AG20443 (cell line): ENCODE measurements at places on chromosomes 3 and 15.

- DNase-seq, result no peak
Observed at GRCh38 chr15:69921626-69922619, 175.8 kb downstream of the TLE3 start.

GRCh38 chr15:86935841-86936240 is 856.2 kb downstream of the AGBL1 start:
- DNase-seq, result no peak

DNA sequence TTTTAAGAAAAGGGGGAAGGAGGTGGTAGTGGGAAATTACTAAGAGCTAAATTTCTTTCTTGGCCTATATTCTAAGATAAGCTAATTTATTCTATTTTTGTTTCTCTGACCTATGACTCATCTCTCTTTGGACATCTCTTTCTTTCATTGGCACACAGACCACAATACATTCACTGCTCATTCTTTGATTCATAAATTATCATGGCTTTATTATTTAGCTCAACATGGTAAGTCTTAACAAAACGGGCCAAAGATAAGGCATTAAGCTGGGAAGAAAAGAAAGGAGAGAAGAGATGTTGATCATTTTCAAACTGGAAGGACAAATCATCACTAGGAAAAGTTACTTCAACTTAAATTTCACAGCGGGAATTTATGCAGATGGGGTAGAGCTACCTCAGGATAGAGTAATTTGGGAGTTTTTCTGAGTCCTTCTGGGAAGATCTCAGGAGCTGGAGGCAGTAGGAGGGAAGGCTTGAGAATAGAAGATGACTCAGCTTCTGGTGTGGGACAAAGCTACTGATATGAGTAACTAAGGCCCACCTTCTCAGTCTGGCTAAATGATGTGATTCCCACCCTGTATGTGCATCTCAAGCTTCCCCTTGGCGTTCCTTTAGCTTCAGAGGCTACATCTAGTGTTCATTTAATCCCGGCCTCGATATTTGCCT is 7.5 kb upstream of the ALCAM start:
- DNase-seq, result peak; percentile 24

- no peak for DNase-seq
Observed at GRCh38 chr3:141795276-141795675, 32.1 kb downstream of the GRK7 start.

DNA sequence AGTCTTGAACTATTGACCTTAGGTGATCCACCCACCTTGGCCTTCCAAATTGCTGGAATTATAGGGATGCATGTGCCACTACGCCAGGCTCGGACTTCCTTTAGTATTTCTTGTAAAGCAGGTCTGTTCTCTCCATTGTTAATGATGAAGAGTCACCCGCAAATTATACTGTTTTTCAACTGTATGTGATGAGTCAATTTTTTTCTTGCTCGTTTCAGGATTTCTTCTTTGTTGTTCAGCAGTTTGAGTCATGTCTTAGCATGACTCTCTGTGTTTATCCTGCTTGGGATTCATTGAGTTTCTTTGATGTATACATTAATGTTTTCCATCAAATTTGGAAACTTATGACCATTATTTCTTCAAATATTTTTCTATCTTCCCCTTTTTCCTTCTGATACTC is 28.9 kb downstream of the GRAMD1C start:
- DNase-seq, result peak; percentile 42

DNA sequence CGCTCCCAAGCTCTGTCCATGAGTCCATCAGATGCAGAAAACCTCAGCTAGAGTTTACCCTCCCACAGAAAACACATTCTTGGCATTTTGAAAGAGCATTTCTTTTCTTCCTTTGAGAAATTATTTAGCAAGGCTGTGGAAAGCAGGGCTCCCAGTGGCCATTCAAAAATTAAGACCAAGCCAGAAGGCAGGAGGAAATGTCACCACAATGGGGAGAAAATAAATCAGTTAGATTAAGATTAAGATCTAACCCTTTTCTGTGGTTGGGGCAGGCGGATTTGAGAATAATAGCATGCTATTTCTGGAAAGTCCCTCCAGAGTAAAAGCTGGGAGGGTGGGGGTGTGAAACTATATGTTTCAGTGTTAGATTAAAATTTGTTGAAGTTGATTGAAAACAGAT is 20.2 kb downstream of the LRIG1 start:
- DNase-seq, result peak; percentile 36

GRCh38 chr3:57949785-57950615 is 58.2 kb upstream of the FLNB start:
- peak; percentile 59 for DNase-seq

GRCh38 chr3:39141171-39141995 is 12.0 kb downstream of the CSRNP1 start:
- DNase-seq, result peak; percentile 46

- peak; percentile 61 for DNase-seq
Observed at GRCh38 chr3:186425788-186426730, 64.0 kb upstream of the DGKG start.

DNA sequence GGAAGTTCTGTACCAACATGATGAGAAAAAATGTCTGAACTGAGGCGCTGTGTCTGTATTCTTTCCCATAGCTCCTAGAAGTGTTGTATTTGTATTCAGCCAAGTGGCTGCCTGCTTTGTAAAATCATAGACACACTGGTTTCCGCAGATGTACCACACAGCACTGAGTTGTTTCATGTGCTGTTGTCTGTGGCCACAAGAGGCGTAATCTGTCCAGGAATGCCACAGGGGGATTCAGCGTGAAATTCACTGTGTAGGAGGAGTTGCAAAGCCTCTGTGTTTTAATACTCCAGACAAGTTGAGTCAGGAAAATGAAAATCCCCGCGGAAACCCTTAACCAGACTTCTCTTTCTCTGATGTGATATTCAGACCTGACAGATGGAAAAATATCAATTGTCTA is 462.2 kb downstream of the NSUN3 start:
- no peak for DNase-seq
